NCI-H524 (cell line): ENCODE measurements at places on chromosomes 7 and 10.

- no peak for DNase-seq
These were observed 3.2 kb downstream of the IDI2 start for GRCh38 chr10:1022413-1022812.

DNA sequence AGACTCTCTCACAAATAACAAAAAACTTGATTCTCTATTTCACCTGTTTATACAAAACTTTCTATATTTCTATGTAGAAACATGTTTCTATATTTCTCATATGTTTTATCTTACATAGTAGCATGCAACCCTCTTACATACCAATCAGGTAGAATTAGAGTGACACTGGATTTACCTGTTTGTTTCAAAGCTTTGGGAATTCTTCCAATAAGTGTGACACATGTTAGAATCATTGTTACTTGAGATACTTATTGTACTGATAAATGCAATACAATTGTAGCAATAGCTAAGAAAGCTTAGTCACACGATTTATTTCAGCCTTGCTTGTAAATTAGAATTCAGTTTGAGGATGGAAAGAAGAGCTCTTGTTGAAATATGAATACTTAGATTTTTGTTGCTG is 4.9 kb downstream of the HYAL4 start:
- DNase-seq, result no peak

DNA sequence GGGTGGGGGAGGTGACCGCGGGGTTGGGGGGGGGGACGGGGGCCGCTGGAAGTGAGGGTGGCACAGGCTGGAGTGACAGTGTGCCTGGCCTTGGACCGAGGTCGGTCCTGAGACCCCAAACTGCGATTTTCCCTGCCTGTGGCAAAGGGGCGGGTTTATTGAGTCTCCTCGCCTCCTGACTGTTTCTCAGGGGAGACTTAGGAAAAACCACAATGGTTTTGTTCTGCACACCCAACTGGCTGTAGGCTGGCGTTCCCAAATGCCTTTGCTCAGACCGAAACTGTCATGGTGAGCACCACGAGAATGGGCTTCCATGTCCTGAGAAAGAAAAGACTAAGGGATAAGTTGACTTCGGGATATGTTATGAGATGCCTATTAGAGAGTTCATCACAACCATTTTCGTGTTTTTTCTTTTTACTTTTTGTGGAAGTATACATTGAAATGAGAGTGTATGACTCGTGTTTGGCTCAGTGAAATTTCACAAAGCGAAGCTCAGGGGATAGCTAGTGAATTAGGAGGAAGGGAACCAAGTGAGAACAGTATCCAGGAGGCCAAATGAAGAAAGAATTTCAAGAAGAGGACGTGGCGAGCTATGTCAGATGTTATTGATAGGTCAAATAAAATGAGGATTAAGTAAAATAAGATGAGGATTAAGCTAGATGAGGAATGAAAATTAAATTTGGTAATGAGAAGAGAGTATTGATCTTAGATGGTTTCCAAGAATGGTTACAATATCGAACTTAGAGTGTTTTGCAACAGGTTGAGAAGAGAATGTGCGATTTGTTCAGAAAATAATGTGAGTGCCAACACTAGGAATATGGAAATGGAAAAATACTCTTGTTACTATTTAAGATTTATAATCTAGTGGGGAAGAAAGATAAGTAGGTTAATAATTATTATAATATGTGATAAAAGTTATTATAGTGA is 918 bp downstream of the NET1 start:
- peak; percentile 24 for DNase-seq

DNA sequence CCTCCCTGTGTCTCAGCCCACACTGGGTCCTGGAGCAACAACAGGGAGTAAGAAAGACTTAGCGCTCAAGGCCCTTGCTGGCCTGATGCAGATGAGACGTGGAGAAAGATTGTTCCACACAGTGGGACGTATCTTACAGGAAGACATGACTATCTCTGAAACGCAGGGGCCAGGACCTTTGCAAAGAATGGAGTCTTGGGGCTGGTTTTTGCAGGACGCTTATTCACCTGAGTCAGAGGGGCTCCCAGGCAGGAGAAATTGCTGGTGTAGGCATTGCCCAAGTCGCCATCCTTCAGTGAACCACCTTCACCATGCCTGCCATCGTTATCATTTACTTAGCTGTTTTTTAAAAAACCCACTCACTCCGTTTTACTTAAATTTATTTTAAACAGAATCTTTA is 11.8 kb upstream of the GDF10 start:
- no peak for DNase-seq

DNA sequence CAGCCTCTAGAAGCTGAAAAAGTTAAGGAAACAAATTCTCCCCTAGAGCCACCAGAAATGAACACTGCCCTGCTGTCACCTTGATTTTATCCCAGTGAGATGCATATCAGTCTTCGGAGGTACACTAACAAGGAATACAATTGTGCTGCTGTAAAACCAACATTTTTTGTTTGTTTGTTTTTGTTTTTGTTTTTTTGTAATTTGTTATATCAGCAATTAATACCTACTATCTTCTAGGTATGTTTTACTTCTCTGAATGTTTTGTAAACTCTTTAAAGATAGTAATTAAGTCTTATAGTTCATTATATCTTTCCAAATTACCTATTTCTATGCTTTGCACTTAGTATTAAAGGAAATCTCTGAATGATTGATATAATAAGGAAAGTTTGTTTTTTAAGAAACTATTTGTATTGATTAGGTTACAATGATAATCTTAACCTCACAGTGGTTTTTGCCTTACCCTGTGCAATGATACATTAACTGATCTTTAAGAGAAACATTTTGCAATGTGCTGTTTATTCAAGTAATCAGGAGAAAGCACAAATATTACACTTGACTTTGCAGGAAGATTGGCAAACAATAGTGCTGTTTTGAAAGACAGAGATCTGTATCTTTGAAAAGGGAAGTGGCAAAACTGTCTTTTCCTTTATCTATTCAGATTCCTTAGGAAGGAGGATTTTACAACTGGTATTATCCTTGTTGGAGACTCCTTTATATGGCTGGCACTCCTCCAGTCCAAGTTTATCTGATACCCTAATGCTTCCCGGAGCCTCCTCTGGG is 11.3 kb upstream of the HGF start:
- no peak for DNase-seq

DNA sequence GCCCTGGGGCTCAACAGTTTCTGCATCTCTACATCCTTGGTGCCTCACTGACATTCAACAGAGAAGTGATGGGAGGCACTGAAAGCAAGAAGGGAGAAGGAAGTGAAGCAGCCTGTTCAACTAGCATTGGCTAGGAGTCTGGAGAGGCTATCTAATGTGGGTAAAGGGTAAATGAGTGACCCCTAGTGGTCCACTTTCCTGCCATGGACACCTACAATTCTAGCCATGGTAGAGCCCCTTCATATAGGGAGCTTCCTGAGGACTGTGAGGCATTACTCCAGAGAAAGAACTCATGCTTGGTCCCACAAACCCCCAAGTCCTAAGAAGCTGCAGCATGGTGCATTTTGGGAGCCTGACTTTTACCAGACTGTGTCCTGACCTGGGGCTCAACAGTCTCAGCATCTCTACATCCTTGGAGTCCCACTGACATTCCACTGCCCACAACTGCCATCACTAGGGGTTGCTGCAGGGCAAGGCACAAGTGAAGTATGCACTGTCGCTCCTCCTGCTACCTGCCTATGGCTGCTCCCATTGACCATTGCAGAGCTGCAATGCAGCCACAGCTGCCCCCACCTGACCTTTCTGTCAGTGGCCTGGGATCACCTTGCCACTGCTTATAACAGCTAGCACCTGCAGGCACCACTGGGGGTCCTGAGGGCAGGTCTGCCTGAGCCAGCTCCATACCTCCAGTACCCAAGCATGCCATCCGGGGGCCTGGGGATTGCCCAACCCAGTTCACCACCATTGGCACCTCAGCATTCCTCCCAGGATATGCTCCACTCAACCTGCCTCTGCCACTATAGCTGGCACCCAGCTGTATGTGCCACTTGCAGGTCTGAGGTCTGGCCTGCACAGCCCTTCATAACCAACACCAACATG is 44.1 kb upstream of the CDK6 start:
- DNase-seq, result peak; percentile 16

- no peak for DNase-seq
These were observed 1619.6 kb upstream of the LRRTM3 start for GRCh38 chr10:65306201-65306600.

DNA sequence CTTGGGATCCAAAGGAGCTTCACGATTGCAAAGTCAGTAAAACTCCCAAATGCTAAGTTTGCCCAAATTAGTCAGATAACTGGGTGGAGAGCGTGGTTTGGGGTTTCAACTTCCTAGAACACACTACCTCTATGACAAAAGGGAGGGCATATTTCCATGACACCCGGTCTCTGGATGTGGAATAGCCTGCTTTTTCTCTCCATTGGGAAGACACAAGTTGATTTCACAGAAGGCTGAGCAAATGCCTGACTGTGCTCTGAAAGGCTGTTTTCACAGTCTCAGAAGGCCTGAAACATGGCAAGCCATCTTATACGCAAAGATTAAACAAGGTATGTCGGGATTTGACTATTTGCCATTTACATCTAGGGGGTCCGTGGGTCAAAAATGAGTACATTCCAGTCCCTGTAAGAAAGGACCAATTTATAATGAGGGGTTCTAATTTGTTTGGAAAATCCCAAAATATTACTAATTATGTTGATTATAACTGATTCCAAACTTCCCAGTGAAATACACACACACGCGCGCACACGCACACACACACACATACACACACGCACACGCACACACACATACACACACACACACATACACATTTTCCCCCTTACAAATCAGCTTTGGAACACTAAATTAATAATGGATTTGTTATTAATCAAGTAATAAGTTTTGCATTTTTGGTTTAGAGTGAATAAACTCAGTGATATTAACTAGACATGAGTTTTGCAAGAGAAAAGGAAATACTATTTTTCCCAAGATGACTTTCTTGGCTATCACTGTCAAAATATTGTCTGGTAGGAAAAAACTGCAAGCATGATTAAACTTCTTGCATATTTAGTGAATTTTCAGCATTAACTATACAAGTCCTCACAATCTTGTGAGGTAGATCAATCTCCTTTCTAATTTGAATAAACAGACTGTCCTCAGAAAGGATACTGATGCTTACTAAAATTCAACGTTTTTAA is 105.0 kb downstream of the PRTFDC1 start:
- DNase-seq, result no peak

- DNase-seq, result no peak
These were observed 78.5 kb downstream of the SORBS1 start for GRCh38 chr10:95482501-95483233.

GRCh38 chr7:17912050-17912449 is 28.2 kb downstream of the SNX13 start:
- DNase-seq, result no peak

GRCh38 chr7:55129541-55130394 is 111.0 kb downstream of the EGFR start:
- DNase-seq, result no peak

- DNase-seq, result no peak
These were observed 96.4 kb downstream of the MARCHF5 start for GRCh38 chr10:92387289-92387940.

GRCh38 chr7:4140933-4141332 is 541.2 kb upstream of the FOXK1 start:
- no peak for DNase-seq

DNA sequence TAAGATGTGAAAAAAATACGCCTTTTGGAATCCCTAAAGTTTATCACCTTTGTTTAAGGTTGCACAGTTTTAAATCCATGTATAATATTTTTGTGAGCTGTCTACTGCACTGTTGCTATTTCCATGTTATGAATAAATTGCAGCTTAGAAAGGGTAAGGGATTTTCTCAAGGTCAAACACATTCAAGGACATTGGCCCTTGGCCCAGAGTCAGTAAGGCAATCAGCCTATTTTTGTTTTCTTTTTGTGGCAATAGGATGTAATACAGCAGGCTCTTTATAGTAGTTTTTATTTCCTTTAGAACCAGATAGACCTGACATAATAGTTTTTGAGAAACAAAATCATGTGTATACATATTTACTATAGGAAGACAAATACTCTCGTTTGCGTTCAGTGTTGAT is 219.8 kb downstream of the ACTR3B start:
- DNase-seq, result no peak

DNA sequence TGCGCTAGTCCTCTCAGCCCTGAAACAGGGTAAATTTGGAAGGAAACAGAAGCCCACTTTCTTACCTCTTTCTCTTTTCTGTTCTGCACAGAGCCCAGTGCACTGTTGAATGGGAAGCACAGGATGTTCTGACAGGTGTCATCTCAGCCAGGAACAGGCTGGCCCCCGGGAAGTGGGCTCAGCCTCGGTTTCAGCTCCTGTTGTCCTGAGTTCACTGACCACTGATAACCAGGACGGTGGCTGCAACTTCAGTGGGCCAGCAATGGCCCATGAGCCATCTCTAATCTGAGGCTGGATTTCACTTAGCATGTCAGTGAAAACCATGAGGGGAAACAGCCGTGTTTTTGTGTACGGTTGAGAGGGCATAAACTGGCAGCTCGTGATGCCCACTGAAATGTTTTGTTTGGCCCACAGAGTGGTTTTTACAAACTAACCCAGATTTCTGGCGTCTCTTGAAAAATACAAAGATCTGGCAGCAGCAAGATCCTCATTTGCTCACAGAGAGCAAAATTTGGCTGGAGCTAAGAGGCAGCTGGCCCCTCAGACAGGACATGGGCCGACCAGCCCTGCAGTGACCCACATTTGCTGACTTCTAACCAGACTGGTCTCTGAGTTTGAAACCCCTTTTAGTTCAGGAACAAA is 455.9 kb downstream of the PAXIP1 start:
- DNase-seq, result no peak

DNA sequence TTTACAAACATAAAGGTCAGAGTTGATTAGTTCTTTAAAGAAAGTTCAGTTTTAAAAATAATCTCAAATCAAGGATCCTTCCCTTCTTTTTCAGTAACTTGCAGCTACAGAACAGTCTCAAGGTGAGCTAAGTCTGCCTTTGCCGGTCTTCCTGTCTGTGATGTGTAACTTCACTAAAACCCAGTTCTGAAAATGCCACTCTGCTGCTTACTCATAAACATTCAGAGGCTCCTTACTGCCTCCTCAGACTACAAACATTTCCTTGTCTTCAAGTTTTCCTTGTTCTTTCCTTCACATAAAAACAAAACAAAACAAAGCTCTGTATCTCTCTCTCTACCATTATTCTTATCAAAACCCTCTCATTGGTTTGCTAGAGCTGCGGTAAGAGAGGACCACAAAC is 128.7 kb downstream of the ETV1 start:
- no peak for DNase-seq

DNA sequence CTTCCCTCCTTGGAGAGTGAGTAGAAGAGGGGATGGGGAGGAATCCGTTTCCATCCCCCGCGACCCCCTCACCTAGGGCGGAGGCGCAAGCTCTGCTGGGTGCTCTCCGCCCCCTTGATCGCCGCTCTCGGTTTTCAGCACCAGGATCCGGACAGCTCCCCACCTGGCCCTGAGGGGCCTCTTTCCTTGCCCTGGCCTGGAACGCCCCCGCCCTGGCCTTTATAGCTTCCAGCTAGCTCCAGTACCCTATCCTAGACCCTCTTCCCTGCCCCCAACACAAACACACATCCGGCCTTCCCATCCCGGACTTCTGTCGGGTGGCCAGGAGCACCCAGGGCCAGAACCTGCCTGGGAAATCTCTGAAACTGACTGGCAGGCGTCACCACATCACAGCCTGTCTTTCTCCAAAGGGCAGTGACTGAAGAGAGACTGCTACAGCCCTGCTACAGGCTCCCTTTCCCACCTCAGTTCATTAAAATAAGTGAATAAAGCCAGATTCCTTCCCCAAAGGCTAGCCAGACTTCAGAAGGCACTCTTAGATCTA is 72.3 kb upstream of the LEP start:
- DNase-seq, result no peak
